ENCODE measurements at places on chromosomes 12 and 14. TPM values are rescaled to one million over a fixed set of nuclear protein-coding genes. Genes with fewer than 3 reads are reported as not detected.
A peak's percentile ranks its signal among the peaks of the same experiment; 100 is the strongest.

The OAS2 gene
- 122 TPM for total RNA-seq

The POTEM gene
- total RNA-seq: not detected

GRCh38 chr12:128033473-128033872, 233.5 kb upstream of the TMEM132C start:
- no peaks in the 10 kb centered on the region for H3K4me1 ChIP-seq
- H3K4me3 ChIP-seq: no peak overlapping the region
- H3K27me3 ChIP-seq: no peaks in the 10 kb centered on the region
- no peak for DNase-seq
- no peaks in the 10 kb centered on the region for H3K36me3 ChIP-seq
- H3K27ac ChIP-seq: no peak overlapping the region

DNA sequence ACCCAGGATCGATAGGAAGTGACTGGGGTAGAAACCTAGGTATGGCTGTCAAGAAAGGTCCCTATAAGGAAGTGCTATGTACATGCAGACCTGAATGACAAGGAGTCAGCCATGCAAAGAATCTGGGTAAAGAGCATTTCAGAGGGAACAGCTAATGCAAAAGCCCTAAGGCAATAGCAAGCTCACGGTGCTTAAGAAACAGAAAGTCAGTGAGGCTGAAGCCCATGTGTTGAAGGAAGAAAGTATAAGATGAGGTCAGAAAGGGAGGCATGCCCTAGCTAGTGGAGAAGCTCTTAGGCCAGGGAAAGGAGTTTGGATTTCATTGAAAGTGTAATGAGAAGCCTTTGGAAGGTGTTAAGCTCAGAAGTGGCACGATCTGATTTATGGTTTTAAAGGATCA, 6.0 kb upstream of the ADCY6 start:
- no peak for DNase-seq
- peaks cover 18% of the 10 kb centered on the region for H3K27me3 ChIP-seq
- H3K4me3 ChIP-seq: no peak overlapping the region
- no peak overlapping the region for H3K27ac ChIP-seq

The TDRD9 gene
- 0.54 TPM for total RNA-seq

The TEX22 gene
- 0.56 TPM for total RNA-seq

DNA sequence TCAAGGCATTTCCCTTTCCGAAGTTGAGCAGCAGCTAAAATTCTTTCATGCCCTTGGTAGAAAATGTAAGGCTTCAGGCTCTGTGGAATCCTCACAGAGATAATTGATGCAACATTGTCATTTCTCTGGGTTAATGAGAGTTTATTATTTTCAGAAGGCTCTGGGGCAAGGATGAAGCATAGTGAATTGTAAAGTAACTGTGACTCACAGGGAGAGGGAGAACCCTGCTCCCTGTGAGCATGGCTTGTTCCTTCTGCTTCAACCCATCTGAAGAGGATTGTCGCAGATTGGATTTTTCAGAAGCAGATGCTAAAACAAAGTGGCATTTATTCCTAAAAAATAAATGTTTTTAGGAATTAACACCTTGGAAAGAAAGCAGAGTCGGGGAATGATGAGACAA, 41.2 kb downstream of the APOBEC1 start:
- no peaks in the 10 kb centered on the region for H3K4me1 ChIP-seq
- no peak for DNase-seq
- H3K27ac ChIP-seq: no peak overlapping the region
- no peaks in the 10 kb centered on the region for H3K36me3 ChIP-seq

The TMTC3 gene
- 4.9 TPM for total RNA-seq

The BTG1 gene
- 153 TPM for total RNA-seq

DNA sequence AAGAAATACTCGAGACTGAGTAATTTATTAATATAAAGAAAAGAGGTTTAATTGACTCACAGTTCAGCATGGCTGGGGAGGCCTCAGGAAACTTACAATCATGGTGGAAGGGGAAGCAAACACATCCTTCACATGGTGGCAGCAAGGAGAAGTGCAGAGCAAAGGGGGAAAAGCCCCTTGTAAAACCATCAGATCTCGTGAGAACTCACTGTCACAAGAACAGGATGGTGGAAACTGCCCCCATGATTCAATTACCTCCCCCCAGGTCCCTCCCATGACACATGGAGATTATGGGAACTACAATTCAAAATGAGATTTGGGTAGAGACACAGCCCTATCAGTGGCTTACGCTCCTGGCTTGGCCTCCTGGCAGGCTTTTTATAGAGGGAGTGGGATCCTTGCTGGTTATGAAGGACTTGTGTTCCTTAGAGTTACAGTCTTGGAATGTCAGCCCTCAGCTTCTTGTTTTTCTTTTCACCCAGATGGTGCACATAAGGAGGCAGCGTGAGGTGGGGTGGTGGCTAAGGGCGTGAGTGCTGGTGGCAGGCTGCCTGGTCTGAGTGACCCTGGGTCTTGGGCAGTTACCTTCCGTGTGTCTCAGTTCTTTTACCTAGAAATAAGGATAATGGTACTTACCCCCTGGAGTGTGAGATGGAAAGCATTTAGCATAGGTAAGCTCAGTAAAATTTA, 25.7 kb downstream of the TRAF3 start:
- DNase-seq: no peak
- H3K27ac ChIP-seq: no peak overlapping the region
- H3K36me3 ChIP-seq: peaks cover 38% of the 10 kb centered on the region
- no peak overlapping the region for H3K4me3 ChIP-seq
- no peaks in the 10 kb centered on the region for H3K27me3 ChIP-seq

The TMEM119 gene
- 0.12 TPM for total RNA-seq

DNA sequence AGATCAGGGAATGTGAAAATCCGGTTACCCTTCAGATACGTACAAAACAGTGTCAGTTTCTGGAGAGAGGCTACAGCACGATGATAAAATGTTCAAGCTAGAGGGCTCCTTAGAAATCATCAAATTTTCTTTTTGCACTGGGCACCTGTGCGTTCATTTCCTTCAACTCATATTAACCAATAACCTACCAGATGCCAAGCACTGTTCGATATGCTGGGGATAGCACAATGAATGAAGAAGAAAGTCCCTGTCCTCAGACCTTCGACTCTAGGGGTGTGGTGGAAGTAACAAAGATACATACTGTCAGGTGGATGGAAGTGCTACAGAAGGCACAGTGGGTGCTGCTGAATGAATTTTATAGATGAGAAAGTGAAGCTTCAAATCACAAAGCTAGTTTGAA, 172.3 kb downstream of the FOXN3 start:
- no peak overlapping the region for H3K27ac ChIP-seq
- peaks cover 69% of the 10 kb centered on the region for H3K4me1 ChIP-seq
- DNase-seq: no peak
- H3K4me3 ChIP-seq: no peak overlapping the region

- H3K4me1 ChIP-seq: peaks cover 2% of the 10 kb centered on the region
- H3K27ac ChIP-seq: no peak overlapping the region
Measured at GRCh38 chr14:87935886-87936285, 57.1 kb downstream of the GALC start.

The SLC39A5 gene
- total RNA-seq: 0.44 TPM

DNA sequence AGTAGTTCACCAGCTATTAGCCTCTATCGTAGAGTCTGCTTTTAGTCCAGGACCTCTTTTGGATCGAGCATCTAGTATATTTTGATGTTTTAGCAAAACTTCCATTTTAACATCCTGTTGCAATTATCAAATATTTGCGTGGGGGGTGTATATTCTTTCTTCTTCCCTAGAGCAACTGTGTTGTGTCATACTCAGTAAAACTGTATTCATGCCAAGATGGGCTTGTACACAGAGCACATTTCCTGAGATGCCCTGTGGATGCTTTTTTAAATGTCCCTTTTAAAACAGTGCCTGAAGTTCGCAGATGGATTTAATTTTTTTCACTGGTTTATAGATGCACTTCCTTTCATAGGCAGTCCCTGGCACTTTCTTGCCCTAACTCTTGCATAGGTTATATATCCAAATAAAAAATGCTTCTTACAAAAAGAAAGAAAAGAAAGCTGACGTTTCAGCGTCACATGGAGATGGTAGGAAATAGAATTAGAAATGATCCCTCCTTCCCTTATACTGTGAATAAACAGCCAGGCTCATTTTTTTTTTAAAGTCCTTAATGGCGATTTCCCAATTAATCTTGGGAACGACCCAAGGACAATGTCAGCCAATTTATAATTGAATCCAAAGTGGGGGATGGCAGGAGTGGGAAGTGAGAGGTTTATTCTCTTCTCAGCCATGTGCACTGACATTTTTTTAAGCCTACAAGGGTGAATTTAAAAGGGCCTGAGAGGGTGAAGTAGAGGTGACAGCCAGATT, 247.0 kb downstream of the SLC41A2 start:
- H3K36me3 ChIP-seq: no peaks in the 10 kb centered on the region
- H3K4me3 ChIP-seq: no peak overlapping the region
- no peaks in the 10 kb centered on the region for H3K27me3 ChIP-seq
- no peak overlapping the region for H3K27ac ChIP-seq
- peaks cover 33% of the 10 kb centered on the region for H3K4me1 ChIP-seq

The RHEBL1 gene
- total RNA-seq: 11.0 TPM

GRCh38 chr14:100902295-100903133, 1.0 kb downstream of the RTL1 start:
- H3K27ac ChIP-seq: no peak overlapping the region
- peaks cover 69% of the 10 kb centered on the region for H3K27me3 ChIP-seq
- H3K4me1 ChIP-seq: no peaks in the 10 kb centered on the region
- no peak for DNase-seq
- no peaks in the 10 kb centered on the region for H3K36me3 ChIP-seq
- no peak overlapping the region for H3K4me3 ChIP-seq

DNA sequence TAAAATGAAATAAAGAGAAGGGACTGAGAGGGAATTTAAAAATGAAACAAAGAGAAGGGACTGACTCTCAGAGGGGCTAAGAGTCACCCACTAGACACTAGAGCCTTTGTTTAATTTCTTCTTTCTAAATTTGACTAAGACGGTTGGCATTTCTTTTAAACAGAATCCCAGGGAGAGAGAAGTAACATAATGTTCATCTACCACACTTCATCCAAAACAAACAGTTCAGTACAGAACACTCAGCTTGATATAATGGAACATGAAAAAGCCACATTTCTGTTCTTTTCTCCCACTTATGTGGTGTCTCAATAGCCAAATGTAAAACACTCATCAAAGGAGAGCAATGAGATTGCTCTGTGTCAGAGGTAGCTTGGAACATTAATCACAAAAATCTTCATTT, 10.1 kb upstream of the NT5DC3 start:
- DNase-seq: no peak
- H3K4me3 ChIP-seq: no peak overlapping the region

- peaks cover 79% of the 10 kb centered on the region for H3K4me1 ChIP-seq
- peak overlapping the region; percentile 97 for H3K27ac ChIP-seq
- no peaks in the 10 kb centered on the region for H3K27me3 ChIP-seq
- H3K4me3 ChIP-seq: peak overlapping the region; percentile 91
- peaks cover 89% of the 10 kb centered on the region for H3K36me3 ChIP-seq
Measured at GRCh38 chr14:22515929-22516328, 73.1 kb downstream of the DAD1 start.

The FERMT2 gene
- 2.3 TPM for total RNA-seq

The PRPH gene
- not detected for total RNA-seq

GRCh38 chr14:52596320-52596719, 43.7 kb downstream of the GPR137C start:
- H3K27ac ChIP-seq: no peak overlapping the region
- H3K4me1 ChIP-seq: no peaks in the 10 kb centered on the region
- peaks cover 1% of the 10 kb centered on the region for H3K36me3 ChIP-seq
- DNase-seq: no peak
- no peaks in the 10 kb centered on the region for H3K27me3 ChIP-seq

The CFAP251 gene
- total RNA-seq: 1.3 TPM

DNA sequence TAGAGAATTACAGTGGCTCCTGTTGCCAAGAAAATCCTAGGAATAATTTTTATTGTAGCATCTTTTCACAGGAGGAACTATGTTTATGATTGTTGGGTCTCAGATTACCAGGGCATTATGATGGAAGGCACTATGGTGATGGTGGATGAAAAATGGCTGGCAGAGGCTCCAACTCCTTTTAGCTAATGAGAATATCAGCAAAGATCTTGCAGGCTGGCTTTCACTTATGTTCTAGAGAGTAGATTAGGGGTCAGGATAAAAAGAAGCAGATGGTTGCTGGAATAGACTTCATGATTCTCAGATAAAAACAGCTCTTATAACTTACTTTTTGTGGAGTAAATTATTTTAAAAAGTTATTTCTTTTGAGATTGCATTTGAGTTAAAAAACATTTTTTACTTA, 501.9 kb downstream of the TRHDE start:
- H3K4me1 ChIP-seq: no peaks in the 10 kb centered on the region
- no peak for DNase-seq
- H3K27me3 ChIP-seq: no peaks in the 10 kb centered on the region
- no peak overlapping the region for H3K4me3 ChIP-seq
- H3K27ac ChIP-seq: no peak overlapping the region

- no peak overlapping the region for H3K27ac ChIP-seq
- no peak overlapping the region for H3K4me3 ChIP-seq
- no peaks in the 10 kb centered on the region for H3K36me3 ChIP-seq
- H3K4me1 ChIP-seq: no peaks in the 10 kb centered on the region
- peaks cover 12% of the 10 kb centered on the region for H3K27me3 ChIP-seq
Measured at GRCh38 chr12:130405332-130405731, 67.6 kb downstream of the PIWIL1 start.

The LHX5 gene
- not detected for total RNA-seq

DNA sequence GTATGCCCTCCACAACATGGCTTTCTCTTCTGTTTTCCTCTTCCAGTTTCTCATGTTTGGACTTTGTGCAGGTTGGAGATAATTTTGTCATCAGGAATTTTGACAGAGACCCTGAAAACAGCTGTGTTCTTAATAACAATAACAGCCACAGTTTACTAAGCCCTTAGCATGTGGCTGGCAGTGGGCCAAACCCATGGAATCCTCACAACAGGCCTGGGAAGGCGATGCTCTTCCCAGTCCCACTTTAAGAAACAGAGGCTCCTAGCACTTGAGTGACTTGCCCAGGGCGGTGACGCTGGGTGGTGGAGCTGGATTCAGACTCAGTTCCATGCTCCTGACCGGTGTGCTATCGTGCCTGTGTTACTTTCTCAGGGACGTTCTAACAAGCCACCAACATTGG, 20.1 kb upstream of the PLEKHG3 start:
- no peak for DNase-seq
- H3K4me1 ChIP-seq: no peaks in the 10 kb centered on the region
- H3K36me3 ChIP-seq: no peaks in the 10 kb centered on the region
- H3K27me3 ChIP-seq: no peaks in the 10 kb centered on the region

The ANG gene
- total RNA-seq: 1.1 TPM

The CGRRF1 gene
- total RNA-seq: 11.5 TPM

DNA sequence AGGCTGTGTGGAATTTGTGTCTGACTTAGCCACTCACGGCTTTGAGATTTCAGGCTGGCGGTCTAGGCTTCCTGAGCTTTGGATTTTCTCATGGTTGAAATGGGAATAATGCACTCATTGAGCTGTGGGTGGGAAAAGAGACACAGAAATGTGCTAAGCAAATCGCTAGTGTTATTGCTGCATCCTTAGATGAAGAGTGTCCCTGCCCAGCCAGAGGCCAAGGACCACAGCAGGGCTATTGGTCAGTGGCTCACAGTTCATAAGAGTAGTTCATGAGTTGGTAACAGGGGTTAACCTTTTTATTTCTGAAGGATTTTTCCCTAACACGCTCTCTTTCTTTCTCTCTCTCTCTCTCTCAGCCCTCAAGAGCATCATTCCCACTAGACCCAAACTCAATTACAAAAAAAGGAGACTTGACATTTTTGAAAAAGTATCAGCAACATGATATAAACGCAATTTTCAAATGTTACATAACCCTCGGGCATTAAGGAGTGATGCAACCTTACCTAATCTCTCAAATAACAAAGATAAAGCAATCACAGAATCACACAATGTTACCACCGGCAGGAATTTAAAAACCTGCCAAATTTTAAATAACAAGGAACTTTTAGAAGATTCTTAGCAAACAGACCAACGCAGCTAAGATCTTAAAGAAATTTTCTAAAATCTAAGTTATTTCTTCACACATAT, 36.7 kb upstream of the RMST start:
- H3K4me3 ChIP-seq: no peak overlapping the region
- peaks cover 15% of the 10 kb centered on the region for H3K27me3 ChIP-seq
- H3K36me3 ChIP-seq: no peaks in the 10 kb centered on the region
- no peaks in the 10 kb centered on the region for H3K4me1 ChIP-seq
- no peak overlapping the region for H3K27ac ChIP-seq
